Fibroblast of the aortic adventitia (primary cell): ENCODE measurements at places on chromosomes 1 and 21. TPM values are rescaled to one million over a fixed set of nuclear protein-coding genes. Genes with fewer than 3 reads are reported as not detected.

RXFP4 gene
- total RNA-seq, result 0.09 TPM in 1 of 2 replicates, not detected in the other

ILDR2 gene
- 0.09 and 0.25 TPM in 2 replicates for total RNA-seq

SYDE2 gene
- 5.2 and 6.5 TPM in 2 replicates for total RNA-seq

DNAI4 gene
- 3.6 and 11.4 TPM in 2 replicates for total RNA-seq

PIGP gene
- total RNA-seq, result 2.2 and 19.6 TPM in 2 replicates

CATSPERE gene
- 0.49 and 1.1 TPM in 2 replicates for total RNA-seq

PTPRU gene
- 25.8 and 36.6 TPM in 2 replicates for total RNA-seq

LCE1B gene
- not detected in 2 replicates for total RNA-seq

GPR153 gene
- total RNA-seq, result 9.9 and 10.9 TPM in 2 replicates

PPIAL4G gene
- total RNA-seq, result not detected in 2 replicates

UBAP2L gene
- total RNA-seq, result 115 and 121 TPM in 2 replicates

OVAAL gene
- total RNA-seq, result not detected in 2 replicates

TNFRSF9 gene
- total RNA-seq, result under 0.01 and 0.90 TPM in 2 replicates

RASAL2 gene
- total RNA-seq, result 30.5 and 32.6 TPM in 2 replicates

CLCA4 gene
- total RNA-seq, result not detected in 2 replicates

MPZ gene
- 0.09 and 1.2 TPM in 2 replicates for total RNA-seq

ELAPOR1 gene
- 0.16 and 0.45 TPM in 2 replicates for total RNA-seq

CAP1 gene
- total RNA-seq, result 68.1 and 376 TPM in 2 replicates

FCGR3A gene
- not detected in 2 replicates for total RNA-seq

FOXO6 gene
- total RNA-seq, result not detected in 2 replicates

IFFO2 gene
- total RNA-seq, result 3.3 and 23.4 TPM in 2 replicates

COL9A2 gene
- 1.8 and 7.0 TPM in 2 replicates for total RNA-seq

RALGPS2 gene
- total RNA-seq, result 39.2 and 74.7 TPM in 2 replicates

FCN3 gene
- not detected in 2 replicates for total RNA-seq

FAM110D gene
- not detected in 2 replicates for total RNA-seq

HHAT gene
- 4.7 and 8.5 TPM in 2 replicates for total RNA-seq

SAMD13 gene
- total RNA-seq, result 1.4 and 3.1 TPM in 2 replicates

CLCNKB gene
- total RNA-seq, result not detected in 2 replicates

NRAS gene
- 27.1 and 80.1 TPM in 2 replicates for total RNA-seq

NEXN gene
- total RNA-seq, result 17.6 and 66.4 TPM in 2 replicates

THEM5 gene
- total RNA-seq, result not detected in 2 replicates

DISC1 gene
- total RNA-seq, result 4.7 and 8.8 TPM in 2 replicates

AK5 gene
- total RNA-seq, result 13.5 and 18.8 TPM in 2 replicates

VANGL2 gene
- total RNA-seq, result not detected in 2 replicates

PLA2G2F gene
- not detected in 2 replicates for total RNA-seq

BARHL2 gene
- total RNA-seq, result not detected in 2 replicates

CAPN9 gene
- total RNA-seq, result not detected in 2 replicates

FOXD3 gene
- not detected in 2 replicates for total RNA-seq

LGR6 gene
- not detected in 2 replicates for total RNA-seq

SELP gene
- under 0.01 TPM in 1 of 2 replicates, not detected in the other for total RNA-seq

PLA2G2A gene
- total RNA-seq, result 0.27 TPM in 1 of 2 replicates, not detected in the other

VPS45 gene
- total RNA-seq, result 26.0 and 47.8 TPM in 2 replicates
